Neural crest cell (in vitro differentiated cells): ENCODE measurements at places on chromosomes 5 and 9. TPM values are rescaled to one million over a fixed set of nuclear protein-coding genes. Genes with fewer than 3 reads are reported as not detected.

DNA sequence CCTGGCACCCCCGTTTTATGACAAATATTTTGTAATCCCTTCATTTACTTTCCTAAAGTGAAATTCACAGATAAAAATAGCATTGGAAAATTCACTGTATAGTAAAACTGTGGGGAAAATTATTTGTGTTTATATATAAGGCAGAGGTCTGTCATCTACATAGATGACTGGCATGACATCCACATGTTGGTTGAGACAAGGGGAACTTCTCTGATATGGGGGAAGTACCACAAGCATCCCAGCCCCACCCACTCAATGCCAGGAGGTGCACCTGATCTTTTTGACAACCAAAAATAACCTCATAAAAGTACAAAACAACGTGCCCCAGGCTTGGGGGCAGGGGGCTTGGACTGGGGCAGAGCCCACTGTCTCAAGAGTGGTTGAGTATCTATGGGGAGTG, 6.3 kb upstream of the TDRD7 start:
- no peak for DNase-seq

DNA sequence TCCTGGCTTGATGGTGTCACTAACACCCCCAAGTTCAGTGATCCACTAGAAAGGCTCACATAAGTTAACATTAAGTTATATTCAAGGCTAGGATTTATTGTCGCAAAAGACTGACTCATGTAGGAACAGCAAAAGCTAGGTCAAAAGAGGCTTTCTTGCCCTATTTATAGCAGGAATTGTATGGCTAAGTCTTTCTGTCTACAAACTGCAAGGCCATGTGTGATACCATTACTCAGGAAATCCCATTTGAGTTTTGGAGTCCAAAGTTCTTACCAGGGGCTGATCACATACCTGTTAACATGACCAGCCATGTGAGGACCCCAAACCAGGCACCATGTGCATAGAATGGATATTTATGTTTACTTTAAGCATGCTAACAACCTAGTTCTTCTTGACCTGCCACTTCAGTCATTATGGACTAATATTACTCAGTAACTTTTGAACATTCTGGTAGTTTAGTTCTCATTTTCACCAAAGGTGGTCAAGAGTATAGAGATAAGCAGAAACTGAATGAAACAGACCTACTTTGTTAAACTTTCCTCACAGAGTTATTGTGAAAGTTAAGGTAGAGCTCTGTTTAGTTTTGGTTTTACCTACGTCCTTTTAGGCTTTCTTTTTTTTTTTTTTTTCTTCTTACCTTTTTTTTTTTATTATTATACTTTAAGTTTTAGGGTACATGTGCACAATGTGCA, 281.1 kb downstream of the FER start:
- no peak for DNase-seq

- no peak for DNase-seq
These were observed 39.5 kb downstream of the NTRK2 start for GRCh38 chr9:84709056-84709455.

- peak; percentile 76 for DNase-seq
These were observed at the start of gene OTULIN for GRCh38 chr5:14664270-14665100. Gene OTULIN, plus strand, starts transcription at chr5:14664718. Its CDS starts 108 bp downstream, at chr5:14664826.

DNA sequence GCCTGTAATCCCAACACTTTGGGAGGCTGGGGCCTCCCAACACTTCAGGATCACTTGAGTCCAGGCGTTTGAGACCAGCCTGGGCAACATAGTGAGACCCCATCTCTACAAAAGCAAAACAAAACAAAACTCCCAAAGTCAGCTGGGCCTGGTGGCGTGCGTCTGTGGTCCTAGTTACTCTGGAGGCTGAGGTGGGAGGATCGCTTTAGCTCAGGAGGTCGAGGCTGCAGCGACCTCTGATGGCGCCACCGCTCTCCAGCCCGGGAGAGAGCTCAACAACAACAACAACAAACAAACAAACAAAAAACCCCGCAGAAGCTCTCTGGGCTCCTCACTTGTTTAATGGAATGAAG, 528 bp downstream of the ACOT12 start:
- DNase-seq = no peak

GRCh38 chr5:129001841-129002526, 36.7 kb downstream of the SLC27A6 start:
- no peak for DNase-seq

DNA sequence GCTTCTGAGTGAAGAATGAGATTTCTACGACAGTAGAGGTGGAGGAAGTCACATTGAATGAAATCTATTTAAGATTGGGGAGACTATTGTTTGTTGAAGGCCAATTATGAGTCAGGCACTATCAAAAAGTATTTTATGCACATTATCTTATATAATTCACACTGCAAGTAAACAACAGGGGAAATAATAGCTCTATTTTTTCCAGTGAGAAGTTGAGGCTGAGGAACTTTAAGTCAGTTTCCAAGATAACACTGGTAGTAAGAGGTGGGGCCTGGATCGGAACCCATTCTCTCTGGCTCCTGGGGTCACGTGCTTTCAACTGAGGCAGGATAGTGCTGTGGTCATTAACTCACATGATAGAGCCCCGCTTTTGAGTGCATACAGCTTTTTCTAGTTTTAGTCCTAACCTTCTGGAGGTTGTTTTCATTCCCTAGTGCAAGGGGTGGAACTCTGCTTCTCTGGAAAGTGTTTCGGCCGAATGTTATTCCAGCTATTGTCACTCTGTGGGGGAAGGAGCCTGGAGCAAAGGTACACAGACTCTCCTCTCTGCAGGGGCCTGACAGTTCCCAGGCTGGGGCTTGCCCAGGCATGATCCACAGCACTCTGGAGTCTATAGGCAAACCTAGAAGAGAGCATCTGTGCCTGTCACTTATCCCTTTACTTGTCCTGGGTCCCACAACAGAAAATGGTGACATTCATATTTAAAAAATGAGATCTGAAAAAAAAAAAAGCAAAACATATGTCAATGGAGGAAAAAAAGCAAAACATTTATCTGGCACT, 352.4 kb upstream of the ACTBL2 start:
- DNase-seq = no peak

DNA sequence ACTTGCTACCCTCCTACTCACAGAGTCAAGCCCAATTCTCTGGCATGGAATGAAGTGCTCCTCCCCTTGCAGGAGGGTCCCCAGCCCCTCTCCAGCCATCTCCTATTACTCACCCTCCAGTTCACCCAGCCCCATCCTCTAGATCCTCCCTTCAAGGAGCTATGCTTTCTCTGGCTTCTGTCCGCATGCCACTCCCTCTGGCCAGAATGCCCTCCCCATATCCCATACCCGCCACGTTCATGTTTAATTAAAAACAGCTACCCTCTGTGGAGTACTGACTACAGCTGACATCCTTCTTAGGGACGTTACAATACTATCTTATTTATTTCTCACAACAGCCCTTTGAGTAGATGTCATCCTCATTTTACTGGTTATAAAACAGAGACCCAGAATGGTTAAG, 3.0 kb downstream of the F2R start:
- no peak for DNase-seq

DNA sequence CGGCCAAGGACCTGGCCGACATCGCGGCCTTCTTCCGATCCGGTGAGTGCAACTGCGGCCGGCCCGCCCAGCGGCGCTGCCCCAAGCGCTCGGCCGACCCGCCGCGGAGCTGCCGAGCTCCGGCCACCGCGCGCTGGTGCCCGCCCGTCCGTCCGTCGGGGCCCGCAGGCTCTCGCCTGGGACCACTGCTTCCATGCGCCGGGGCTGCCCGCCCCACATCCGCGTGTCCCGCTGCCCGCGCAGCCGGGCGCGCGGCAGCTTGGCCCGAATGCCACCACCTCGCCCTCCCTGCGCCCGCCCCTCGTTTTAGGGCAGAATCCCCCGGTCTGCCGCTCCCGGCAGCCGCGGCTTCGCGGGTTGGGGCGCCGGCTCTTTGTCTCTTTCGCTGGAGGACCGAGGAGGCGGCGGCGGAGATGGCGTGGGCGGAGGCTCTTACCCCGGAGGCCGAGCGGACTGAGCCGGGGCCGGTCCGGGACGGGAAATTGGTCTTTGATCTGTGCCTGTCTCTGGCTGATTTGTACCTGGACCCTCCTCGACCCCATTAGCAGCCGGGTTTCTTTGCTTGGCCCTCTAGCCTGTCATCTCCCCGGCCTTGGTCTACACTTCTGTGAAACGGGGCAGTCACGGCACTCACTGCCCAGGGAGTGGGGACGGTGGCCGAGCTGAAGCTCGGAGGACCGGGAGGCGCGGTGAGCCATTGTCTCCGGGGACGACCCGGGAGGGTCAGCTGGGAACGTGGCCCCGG, 871 bp downstream of the TRIO start:
- DNase-seq = peak; percentile 47

DNA sequence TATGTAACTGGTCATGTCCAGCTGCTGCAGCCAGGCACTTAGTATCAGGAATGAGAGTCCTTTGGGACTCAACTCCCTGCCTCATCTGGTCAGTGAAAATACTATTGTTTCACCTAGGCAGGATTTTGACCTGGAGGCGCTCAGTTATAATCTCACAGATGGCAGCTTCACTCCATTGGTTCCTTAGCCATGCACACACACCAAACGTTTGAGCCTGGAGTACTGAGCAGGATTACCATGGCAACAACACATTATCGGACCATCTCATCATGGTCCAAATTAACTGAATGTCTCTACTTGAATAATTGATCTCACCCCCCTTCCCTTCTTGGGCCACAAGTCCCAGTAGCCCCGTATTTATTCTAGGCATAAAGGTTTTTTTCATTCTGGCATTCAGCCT, 15.0 kb upstream of the SREK1 start:
- no peak for DNase-seq

- no peak for DNase-seq
These were observed 222.6 kb downstream of the TMEM161B start for GRCh38 chr5:88045931-88046461.

DNA sequence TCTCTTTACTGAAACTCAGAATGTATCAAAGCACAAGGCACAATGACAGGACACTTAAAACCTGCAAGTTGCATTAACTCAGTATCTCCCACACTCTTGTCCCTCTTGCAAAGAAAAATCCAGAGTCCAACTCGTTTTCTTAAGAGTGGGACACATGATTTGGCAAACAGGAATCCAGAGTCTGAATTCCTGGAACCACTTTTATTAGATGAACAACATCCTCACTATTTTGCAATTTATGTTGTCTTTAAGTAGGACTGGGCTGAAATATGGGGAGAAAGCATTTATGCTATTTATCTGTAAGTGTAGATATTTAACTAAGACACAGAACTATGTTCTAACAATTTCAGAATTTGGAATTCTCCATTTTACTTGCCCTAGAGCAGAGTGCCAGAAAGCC, 69.1 kb downstream of the ABCA1 start:
- DNase-seq = no peak

DNA sequence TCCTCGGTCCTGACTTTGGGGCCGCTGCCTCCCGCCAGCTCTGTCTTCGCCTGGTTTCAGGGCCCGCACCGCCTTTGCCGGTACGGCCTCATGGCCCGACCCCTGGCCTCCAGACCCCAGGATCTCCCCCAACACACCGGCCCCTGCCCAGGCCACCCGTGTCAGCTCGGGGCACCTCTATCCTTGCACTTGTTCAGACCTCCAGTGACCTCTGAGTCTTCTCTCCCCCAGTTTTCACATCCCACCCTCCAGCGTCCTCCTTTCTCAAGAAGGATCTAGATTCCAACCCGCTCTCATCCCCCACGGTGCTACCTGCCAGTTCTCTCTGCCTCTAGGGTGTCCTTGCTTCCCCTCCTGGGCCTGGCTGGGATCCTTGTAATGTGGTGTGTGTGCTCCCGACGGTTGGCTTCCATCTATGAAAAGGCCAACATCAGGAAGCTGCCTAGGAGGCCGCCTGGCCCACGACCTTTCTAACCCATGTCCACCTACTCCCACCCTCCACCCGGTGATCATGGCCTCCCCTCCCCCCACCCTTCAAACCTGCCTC, 61.1 kb downstream of the SPATA31C2 start:
- no peak for DNase-seq

DNA sequence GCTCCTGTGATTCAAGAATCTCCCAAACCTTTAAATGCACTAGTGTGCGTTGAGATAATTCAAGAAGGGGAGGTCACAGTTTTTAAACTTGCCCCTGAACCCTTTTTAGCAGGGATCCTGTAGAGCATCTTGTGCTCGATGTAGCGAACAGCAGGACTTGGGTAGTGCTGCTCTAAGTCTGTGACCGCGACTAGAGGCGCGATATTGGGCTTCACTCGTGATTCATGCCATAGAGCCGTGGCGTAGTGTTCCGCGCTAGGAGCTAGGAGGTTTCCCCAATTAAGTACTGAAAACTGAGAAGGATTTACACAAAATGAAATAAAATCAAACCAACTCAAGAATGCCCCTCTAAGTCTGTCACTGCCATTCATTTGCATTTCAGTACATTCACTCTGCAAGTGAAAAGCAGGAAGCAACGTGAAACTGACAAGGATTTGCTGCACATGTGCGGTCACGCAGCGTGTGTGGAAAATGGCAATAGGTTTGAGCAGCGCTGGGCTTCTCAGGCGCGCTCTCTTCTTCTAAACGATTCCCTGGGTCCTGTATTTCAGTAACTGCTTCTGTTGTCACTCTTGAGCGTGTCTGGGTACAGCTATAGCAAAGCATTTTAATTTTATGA, 1135.9 kb upstream of the WWC1 start:
- no peak for DNase-seq

- no peak for DNase-seq
These were observed 44.3 kb downstream of the TNFSF15 start for GRCh38 chr9:114761523-114761922.

DNA sequence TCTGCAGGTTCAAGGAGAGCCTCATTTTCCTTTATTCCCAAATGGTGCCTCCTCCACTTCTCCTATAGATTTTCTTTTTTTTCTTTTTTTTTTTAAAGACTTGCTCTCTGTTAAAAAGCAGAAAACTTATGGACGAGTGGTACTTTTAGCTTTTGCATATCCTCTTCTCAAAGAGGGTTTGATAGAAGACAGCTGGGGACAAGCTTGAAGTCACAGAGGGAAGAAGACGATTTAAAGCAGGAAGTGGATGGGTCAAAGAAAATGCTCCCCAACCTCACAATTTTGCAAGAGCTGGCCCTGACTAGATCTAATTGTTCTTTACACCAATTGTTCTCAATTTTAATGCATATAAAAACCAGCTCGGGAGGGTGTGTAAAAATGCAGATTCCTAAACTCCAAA, 48.9 kb downstream of the APBA1 start:
- no peak for DNase-seq

GRCh38 chr5:2293906-2294305, 411.2 kb upstream of the IRX4 start:
- DNase-seq = no peak

DNA sequence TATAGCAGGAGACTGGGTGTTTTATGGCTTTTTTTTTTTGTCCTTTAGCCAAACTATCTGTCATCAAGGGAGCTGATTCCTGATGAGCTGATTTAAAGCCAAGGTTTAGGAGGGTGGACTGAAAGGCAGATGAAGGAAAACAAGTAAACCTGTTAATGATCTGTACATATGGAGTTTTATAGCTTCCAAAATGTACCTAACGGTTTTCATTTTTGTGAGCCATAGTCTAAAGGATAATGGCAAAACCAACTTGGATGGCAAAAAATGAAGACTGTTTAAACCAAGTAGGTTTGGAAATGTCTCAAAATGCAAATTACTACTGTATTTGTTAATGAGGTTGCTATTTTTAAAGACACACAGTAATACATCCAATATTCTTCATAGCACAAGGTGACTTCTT, 281.5 kb downstream of the YTHDC2 start:
- DNase-seq = no peak

GRCh38 chr5:126647071-126647470, 46.3 kb downstream of the PHAX start:
- DNase-seq = no peak

Gene IFNE
- total RNA-seq = 0.16 TPM in 1 of 2 replicates, not detected in the other

Gene OR1Q1
- total RNA-seq = not detected in 2 replicates

Gene CCL19
- total RNA-seq = not detected in 2 replicates

Gene DBH
- 0.59 and 0.75 TPM in 2 replicates for total RNA-seq

Gene GLRA1
- total RNA-seq = 0.21 and 0.23 TPM in 2 replicates

Gene FOXD1
- 0.28 and 0.39 TPM in 2 replicates for total RNA-seq

Gene CA9
- 0.45 and 0.63 TPM in 2 replicates for total RNA-seq

Gene BAAT
- total RNA-seq = 0.16 and 0.30 TPM in 2 replicates
